ENCODE measurements at places on chromosomes 12 and 14.

DNA sequence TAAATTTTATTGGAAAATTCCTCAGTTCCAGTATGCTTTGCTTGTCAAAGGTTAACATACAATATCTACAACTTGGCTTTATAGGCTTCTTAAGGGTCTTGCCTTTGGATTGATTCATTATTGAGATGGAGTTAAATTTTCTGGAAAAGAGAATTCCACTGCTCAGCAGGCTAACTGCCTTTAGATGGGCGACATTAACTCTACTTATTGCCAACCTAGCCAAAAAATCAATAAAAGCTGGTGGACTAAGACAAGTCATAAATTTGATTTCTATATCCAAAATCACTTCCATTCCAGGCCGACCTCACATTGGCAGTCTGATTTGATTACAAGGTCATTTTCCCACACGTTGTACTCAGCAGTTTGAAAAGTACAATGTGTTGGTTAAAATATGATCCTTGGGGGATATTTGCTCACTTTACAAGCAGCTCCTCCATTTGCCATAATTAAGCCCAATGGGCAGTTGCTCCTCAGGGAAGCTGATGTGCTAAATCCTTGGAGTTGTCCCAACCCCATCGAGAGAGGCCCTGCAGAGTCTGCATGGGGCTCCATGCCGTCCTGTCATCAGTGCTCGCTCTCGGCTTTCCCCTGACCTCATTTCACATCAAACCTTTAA is 36.1 kb upstream of the CRY1 start:
- no peak for DNase-seq

DNA sequence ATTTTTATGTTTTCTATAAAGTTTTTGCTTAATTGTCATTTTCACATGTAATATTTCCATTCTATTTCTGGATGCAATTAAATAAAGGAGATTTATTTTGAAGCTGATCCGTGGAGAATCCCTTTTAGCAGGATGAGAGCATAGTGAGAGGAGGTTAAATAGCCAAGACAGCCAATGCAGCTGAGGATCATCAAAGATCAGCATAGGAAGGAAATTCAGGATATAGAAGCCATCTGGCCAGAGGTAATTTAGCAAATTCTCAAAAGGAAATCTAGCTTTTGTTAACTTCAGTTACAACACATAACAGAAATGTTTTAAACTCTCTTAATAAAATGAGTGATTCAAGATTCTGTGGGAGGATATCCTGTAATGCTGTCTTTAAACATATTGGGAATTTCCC is 122.8 kb upstream of the PDE3A start:
- DNase-seq = no peak

- DNase-seq = no peak
Measured at GRCh38 chr12:57759360-57759980, 4.6 kb downstream of the MARCHF9 start.

DNA sequence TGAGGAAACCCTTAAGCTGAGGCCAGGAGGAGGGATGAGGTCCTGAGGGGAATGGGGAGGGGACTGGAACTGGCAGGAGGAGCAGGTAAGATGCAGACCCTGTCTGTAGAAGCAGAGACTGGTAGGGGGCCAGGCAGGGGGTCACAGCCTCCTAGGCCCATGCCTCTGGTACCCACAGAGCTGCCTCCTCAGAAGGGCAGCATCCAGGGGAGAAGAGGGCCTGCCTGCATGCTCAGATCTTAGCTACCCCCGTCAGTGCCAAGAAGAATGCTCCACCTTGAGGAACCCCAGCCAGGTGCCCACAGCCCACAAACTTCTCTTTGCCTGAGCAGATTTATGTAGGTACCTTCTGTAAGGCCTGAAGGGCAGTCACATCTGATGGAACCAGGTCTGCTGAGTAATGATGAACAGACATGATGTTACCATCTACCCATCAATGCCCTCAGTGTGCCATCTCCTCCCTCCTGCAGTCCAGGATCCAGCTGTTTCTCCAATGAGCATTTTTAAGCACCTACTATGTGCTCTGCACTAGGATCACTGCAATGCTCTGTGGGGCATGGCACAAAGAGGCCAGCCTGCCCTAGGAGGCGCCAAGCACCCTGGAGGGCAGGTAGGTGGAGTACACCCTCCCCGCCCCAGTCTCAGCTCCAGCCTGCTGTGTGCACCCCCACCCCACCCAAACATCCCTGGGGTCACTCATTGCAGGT is 24.8 kb upstream of the ZFP36L1 start:
- DNase-seq = no peak

GRCh38 chr14:76861574-76862255 is 35.5 kb downstream of the LRRC74A start:
- no peak for DNase-seq
